ENCODE measurements at places on chromosomes 6 and 20.

DNA sequence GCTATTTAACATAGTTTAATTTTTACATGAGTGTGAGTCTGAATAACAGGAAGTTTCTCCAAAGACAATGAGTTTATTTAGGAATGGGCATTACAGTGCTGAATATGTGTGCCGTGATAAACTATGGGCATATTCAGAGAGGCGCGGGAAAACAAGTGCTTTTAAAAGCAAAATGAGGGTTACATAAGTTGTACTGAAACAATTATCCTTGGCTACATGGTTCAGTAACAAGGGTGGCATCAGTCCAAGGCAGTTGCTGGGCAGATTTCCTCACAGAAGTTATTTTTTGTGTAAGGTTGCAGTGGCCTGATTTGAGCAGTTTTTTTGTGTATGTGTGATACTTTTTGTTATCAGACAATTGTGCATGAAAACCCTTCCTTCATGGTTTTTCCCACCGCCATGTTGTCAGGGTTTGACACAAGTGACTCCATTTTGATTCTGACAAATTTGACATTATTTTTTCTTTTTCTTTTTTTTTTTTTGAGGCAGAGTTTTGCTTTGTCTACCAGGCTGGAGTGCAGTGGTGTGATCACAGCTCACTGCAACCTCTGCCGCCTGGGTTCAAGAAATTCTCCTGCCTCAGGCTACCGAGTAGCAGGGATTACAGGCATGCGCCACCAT is 22.3 kb upstream of the PXDC1 start:
- no peak for DNase-seq

GRCh38 chr20:48404598-48404997 is 423.2 kb downstream of the PREX1 start:
- DNase-seq: peak; percentile 30

GRCh38 chr6:97174471-97174870 is 108.5 kb downstream of the MMS22L start:
- DNase-seq: no peak

DNA sequence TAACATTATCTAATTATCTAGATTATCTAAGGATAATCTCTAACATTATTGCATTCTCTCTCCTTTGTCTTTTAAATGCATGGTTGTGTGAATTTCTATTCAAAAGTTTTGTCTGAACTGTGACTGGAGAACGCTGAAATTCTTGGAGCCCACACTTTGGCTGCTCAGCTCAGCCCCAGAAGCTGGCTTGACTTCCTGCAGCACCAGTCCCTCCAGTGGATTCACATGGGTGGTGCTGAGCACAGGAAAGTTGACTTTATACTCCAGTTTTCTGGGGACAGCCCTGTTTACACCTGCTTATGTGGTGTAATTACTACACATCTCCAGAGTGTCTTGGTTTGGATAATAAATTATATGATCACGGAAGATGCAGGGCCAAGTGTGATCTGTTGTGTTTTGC is 255.1 kb upstream of the NOX3 start:
- no peak for DNase-seq

DNA sequence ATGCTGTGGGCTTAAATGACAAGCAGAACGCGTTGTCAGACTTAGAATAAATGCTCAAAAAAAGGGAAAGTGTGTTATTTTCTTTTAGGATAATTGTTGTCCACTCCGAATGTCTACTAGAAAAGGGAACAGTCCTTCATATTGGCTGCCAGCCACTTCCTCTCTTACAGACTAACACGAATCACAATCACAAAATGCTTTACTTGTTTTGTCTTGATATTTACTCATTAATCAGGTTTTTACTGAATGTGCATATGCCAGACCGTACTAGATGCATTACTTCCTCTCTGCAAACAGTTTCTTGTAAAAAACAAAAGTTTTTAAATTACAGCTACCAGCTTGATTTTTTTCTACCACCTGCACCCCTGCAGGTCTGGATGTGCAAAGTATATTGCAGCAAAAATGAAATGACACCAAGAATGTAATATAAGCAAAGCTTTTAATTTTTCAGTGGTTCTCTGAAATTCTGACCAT is 821 bp downstream of the DHX35 start:
- DNase-seq: no peak

DNA sequence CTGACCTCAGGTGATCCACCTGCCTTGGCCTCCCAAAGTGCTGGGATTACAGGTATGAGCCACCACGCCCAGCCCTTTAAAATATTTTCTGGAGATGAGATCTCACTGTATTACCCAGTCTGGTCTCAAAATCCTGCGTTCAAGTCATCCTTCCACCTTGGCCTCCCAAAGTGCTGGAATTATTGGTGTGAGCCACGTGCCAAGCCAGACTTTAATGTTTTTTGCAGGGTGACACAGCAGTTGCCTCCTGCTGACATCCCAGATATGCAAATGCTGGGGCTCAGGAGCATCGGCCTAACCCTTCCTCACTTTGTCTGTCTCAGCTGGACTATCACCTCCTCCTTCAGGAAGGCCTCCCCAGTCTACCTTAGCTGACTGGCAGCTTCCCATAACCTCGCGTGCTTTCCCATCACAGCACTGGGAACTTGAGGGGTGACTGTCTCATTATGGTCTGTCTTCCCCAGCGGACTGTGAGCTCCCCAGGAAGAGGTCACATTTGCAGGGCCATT is 14.3 kb upstream of the ID1 start:
- no peak for DNase-seq

- DNase-seq: no peak
These were observed 45.6 kb upstream of the FYN start for GRCh38 chr6:111918825-111919224.

DNA sequence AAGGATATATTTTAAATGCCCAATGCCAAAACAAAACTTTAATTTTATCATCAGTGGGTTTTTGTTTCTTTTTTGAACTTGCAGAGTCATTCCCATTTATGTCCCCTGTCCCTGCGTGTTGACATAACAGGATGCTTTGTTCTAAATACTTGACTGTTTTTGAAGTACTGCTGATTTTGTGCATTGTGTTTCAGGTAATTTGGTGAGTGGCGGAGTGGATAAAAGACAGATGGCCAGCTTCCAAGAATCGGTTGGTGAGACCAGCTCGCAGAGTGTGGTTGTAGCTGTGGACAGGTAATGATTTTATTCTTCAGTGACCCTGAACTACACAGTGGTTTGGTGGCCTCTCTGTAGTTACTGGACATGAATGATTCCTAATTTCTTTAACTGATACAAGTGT is 50.5 kb upstream of the CSE1L start:
- no peak for DNase-seq

- no peak for DNase-seq
These were observed 43.3 kb downstream of the TGM2 start for GRCh38 chr20:38121741-38122140.

DNA sequence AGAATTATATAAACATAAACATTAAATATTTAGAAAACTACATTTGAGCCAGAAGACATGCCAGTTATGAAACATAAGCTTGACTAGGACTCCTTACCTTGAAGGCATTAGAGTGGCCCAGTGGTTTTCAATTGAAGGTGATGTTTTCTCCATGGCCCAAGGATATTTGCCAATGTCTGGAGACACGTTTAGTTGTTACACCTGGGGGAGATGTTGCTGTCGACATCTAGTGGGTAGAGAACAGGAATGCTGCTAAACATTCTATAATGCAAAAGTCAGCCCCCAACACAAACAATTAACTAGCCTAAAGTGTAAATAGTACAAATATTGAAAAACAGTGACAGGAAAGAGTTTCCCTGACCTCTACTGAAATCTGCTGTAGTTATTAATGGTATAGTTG is 200.9 kb upstream of the HS3ST5 start:
- DNase-seq: no peak

DNA sequence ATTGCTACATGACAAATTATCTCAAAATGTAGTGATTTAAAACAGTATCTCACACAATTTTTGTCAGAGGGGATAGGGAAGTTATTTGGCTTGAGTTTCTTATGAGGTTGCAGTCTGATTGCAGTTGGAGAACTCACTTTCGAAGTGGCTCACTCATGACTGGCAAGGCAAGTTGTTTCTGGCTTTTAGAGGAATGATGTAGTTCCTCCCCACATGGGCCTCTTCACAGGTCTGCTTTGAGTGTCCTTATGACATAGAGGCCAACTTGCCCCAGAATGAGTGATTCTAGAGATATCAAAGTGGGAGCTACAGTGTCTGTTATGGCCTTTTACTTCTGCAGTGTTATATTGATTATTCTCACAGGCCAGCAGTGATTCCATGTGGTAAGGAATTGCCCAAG is 6.1 kb downstream of the DOP1A start:
- no peak for DNase-seq

GRCh38 chr6:33620856-33621710 is at the start of gene ITPR3:
Gene ITPR3, plus strand, starts transcription at chr6:33621322. Its CDS starts 281 bp downstream, at chr6:33621603.
- peak; percentile 90 for DNase-seq

DNA sequence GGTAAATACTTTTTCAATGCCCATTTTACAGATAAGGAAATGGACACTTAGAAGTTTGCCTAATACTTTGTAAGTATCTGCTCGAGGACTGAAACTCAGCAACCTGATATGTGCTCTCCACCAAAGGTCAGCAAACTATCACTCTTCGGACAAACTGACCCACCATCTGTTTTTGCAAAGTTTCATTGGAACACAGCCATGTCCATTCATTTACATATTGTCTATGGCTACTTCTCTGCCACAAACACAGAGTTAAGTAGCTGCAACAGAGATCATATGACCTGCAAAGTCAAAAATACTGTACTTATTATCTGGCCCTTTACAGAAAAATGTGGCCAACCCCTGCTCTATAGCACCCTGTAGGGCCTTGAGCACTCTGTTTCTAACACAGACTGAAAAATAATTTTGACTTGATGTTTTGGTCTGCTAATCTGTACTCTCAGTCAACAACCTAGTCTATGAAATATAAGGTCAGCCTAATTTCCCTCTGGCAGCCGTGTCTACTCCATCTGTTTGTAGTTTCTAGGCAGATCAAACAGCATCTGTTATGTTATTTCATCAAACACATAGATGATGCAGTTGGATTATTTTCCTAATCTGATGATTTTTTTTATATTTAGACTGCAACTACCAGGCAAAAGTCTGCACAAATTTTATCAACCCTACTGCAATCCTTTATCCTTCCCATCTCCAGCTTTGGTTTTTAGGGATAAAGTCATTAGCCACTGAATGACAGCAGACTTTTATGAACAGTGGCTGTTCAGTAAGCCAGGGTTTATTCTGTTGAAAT is 41.4 kb upstream of the BEND6 start:
- DNase-seq: no peak

GRCh38 chr20:24935140-24935539 is 13.9 kb upstream of the CST7 start:
- DNase-seq: no peak

DNA sequence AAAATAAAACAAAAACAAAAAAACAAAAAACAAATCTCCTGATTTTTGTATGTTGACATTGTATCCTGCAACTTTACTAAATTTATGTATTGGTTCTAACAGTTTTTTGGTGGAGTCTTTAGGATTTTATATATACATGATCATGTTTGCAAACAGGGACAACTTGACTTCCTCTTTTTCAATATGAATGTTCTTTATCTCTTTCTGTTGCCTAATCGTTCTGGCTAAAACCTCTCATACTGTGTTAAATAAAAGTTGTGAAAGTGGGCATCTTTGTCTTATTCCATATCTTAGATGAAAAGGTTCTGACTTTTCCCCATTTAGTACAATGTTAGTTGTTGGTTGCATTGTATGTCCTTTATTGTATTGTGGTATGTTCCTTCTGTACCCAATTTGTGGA is 261.7 kb upstream of the NOX3 start:
- DNase-seq: no peak

GRCh38 chr6:72975352-72975752 is 249.9 kb downstream of the KHDC1L start:
- no peak for DNase-seq

DNA sequence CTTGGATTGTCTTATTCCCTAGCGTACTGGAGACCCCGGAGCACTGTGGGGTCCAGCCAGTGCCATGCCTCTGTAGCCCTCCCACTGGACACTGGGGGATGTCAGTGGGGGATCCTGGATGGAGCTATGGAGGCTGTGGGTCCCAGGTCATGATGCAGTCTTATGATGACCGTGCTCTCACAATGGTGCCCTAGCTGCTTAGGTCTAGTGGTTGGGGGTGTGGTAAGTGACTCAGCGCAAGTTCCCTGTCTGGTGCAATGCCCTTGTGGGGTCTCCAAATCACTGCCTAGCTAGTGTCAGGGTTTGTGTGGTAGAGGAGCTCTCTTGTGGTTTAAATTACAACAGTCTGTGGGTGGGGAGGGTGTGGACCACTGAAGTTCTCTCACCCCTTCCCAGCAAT is 135.4 kb downstream of the CDC5L start:
- DNase-seq: no peak

GRCh38 chr20:59743767-59744485 is 139.6 kb downstream of the PHACTR3 start:
- DNase-seq: peak; percentile 48

- no peak for DNase-seq
These were observed 12.4 kb upstream of the F13A1 start for GRCh38 chr6:6332811-6333244.

DNA sequence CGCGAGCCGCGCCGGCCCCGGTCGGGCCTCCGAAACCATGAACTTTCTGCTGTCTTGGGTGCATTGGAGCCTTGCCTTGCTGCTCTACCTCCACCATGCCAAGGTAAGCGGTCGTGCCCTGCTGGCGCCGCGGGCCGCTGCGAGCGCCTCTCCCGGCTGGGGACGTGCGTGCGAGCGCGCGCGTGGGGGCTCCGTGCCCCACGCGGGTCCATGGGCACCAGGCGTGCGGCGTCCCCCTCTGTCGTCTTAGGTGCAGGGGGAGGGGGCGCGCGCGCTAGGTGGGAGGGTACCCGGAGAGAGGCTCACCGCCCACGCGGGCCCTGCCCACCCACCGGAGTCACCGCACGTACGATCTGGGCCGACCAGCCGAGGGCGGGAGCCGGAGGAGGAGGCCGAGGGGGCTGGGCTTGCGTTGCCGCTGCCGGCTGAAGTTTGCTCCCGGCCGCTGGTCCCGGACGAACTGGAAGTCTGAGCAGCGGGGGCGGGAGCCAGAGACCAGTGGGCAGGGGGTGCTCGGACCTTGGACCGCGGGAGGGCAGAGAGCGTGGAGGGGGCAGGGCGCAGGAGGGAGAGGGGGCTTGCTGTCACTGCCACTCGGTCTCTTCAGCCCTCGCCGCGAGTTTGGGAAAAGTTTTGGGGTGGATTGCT is 1.3 kb downstream of the VEGFA start:
- DNase-seq: peak; percentile 56

DNA sequence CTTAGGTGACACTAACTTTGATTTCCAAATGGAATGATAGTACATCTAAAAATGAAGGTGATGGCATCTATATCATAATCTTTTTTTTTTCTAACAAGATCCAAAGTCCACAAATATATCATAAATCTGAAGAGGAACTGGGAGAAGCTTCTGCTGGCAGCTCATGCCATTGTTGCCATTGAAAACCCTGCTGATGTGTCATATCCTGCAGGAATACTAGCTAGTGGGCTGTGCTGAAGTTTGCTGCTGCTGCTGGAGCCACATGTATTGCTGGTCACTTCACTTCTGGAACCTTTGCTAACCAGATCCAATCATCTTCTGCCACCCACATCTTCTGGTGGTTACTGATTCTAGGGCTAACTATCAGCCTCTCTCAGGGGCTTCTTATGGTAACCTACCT is 27.4 kb upstream of the KHDC1 start:
- no peak for DNase-seq

All from RWPE1 (cell line).